ENCODE measurements at places on chromosomes 5 and 9. TPM values are rescaled to one million over a fixed set of nuclear protein-coding genes. Genes with fewer than 3 reads are reported as not detected.

GRCh38 chr5:68245319-68245718, 29.8 kb downstream of the PIK3R1 start:
- no peaks in the 10 kb centered on the region for H3K36me3 ChIP-seq
- peaks cover 68% of the 10 kb centered on the region for H3K4me1 ChIP-seq
- H3K27ac ChIP-seq, result no peak overlapping the region
- H3K27me3 ChIP-seq, result no peaks in the 10 kb centered on the region
- DNase-seq, result no peak
- H3K4me3 ChIP-seq, result no peak overlapping the region

GRCh38 chr9:88975966-88976889, 15.0 kb upstream of the S1PR3 start:
- H3K27ac ChIP-seq, result no peak overlapping the region
- H3K4me3 ChIP-seq, result no peak overlapping the region
- H3K4me1 ChIP-seq, result peaks cover 17% of the 10 kb centered on the region
- no peak for DNase-seq
- no peaks in the 10 kb centered on the region for H3K36me3 ChIP-seq

- H3K4me1 ChIP-seq, result no peaks in the 10 kb centered on the region
- H3K27me3 ChIP-seq, result no peaks in the 10 kb centered on the region
- no peak for DNase-seq
- H3K27ac ChIP-seq, result no peak overlapping the region
- no peaks in the 10 kb centered on the region for H3K36me3 ChIP-seq
- no peak overlapping the region for H3K4me3 ChIP-seq
Observed at GRCh38 chr5:133408322-133408721, 204.0 kb downstream of the FSTL4 start.

- H3K4me1 ChIP-seq, result no peaks in the 10 kb centered on the region
- H3K27ac ChIP-seq, result no peak overlapping the region
- no peaks in the 10 kb centered on the region for H3K27me3 ChIP-seq
- no peak for DNase-seq
- H3K36me3 ChIP-seq, result no peaks in the 10 kb centered on the region
Observed at GRCh38 chr9:91750343-91750742, 199.7 kb downstream of the ROR2 start.

DNA sequence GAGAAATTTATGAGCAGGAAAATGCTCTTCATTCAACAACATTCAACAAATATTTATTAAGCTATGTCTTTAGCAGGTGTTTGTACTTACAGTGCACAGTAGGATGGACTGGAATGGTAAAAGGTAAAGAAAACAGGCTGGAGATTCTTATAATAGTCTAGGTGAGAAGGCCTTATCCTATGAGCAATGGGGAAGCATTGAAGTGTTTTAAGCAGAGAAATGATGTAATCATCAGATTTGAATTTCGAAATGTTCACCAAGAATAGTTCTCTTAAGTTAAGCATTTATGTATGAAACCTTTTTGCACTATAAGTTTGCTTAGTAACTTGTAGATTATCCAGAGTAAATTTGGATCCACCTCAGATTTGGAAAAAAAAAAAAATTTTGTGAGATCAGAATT, 209.3 kb downstream of the NR3C1 start:
- H3K27ac ChIP-seq, result no peak overlapping the region
- DNase-seq, result no peak
- no peaks in the 10 kb centered on the region for H3K36me3 ChIP-seq
- no peaks in the 10 kb centered on the region for H3K27me3 ChIP-seq
- H3K4me1 ChIP-seq, result no peaks in the 10 kb centered on the region
- no peak overlapping the region for H3K4me3 ChIP-seq

Gene EIF4E1B
- polyA plus RNA-seq, result not detected

Gene LIX1
- polyA plus RNA-seq, result not detected

All from heart left ventricle (tissue), 16 donors.